ENCODE measurements at places on chromosomes 2 and 18.
A peak's percentile ranks its signal among the peaks of the same experiment; 100 is the strongest.

- DNase-seq, result no peak
These were observed 39.6 kb downstream of the TTC39C start for GRCh38 chr18:24054130-24054529.

DNA sequence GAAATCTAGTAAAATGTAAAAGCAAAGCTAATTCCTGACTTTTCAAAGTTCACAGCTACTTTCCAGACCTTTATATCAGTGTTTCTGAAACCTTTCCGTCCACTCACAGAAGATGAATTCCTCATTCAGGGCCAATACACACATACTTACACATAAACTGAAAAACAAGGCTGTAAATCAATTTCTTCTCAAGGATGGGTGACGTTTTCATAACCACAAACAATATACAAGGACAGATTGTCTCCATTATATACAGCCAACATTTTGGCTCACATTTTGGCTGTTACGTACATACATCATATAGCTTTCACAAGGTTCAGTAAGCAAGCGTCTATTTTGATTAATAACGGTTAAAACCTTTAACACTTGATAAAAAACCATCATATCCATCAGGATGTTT is 1.4 kb downstream of the RPRD1A start:
- DNase-seq, result no peak

DNA sequence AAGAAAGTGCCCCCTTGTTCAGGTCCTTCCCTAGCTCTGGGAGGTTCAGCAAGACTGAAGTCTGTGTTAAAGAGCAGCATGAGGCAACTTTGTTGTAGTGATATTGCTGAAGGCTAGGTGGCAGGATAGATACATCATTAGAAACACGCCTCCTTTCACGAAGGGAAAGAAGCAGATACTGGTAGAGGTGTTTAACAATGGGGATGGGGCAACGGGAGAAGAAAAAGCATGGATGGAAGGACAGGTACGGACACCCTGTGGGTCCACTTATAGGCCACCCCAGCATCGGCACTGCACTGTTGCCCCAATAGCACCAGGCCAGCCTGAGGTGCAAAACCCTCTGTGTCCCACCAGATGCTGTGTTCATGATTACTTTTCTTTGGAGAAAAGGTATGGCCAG is 3.5 kb upstream of the IGFBP5 start:
- peak; percentile 54 for DNase-seq

GRCh38 chr2:37767046-37767445 is 95.6 kb upstream of the CDC42EP3 start:
- no peak for DNase-seq

GRCh38 chr2:112784199-112785189 is at the start of gene IL1A:
Gene IL1A (minus strand): TSS chr2:112784493. CDS start chr2:112783770, 723 bp downstream.
- peak; percentile 54 for DNase-seq

DNA sequence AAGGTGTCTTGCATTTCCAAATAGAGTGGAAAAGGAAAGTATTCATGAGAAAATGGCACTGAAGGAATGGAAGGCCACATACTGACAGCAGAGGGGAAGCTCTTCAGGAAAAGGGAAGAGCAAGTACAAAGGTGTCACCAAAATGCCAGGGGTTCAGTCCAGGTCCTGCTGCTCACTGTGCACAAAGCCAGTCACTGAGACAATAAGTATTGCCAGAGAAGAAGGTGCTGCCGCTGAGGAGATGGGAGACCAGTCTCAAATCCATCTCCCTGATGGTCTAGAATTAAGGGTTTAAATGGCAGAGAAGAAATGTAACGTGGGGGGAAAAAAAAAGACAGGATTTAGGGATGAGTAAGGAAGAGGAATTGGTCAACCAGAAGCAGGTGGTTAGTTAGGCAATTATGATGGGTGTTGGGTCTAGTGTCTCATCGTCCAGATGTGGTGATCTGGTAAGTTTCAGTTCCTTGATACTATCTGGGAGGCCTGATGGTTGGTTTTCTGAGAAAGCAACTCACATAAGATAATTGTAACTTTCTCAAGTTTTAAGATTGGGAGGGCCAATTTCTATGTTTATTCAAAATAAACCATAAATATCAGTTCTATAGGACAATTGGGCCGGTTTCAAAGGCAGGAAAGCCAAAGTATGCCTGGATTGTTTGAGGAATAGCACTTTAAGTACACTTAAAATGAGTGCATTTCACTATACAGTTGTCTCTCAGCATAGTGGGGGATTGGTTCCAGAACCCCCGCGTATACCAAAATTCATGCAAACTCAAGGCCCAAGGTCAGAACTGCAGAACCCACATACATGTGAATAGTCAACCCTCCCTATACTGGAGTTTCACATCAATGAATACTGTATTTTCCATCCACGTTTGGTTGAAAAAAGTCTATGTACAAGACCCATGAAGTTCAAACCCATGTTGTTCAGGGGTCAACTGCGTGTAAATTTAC is 109.1 kb upstream of the DNAJC10 start:
- no peak for DNase-seq

- no peak for DNase-seq
These were observed 251.9 kb downstream of the FBXO15 start for GRCh38 chr18:73895701-73896100.

GRCh38 chr2:143694335-143694734 is 565.1 kb downstream of the ARHGAP15 start:
- no peak for DNase-seq

- DNase-seq, result no peak
These were observed 12.8 kb upstream of the TMEM237 start for GRCh38 chr2:201656102-201656501.

- no peak for DNase-seq
These were observed 117.0 kb downstream of the AP1S3 start for GRCh38 chr2:223720367-223720766.

DNA sequence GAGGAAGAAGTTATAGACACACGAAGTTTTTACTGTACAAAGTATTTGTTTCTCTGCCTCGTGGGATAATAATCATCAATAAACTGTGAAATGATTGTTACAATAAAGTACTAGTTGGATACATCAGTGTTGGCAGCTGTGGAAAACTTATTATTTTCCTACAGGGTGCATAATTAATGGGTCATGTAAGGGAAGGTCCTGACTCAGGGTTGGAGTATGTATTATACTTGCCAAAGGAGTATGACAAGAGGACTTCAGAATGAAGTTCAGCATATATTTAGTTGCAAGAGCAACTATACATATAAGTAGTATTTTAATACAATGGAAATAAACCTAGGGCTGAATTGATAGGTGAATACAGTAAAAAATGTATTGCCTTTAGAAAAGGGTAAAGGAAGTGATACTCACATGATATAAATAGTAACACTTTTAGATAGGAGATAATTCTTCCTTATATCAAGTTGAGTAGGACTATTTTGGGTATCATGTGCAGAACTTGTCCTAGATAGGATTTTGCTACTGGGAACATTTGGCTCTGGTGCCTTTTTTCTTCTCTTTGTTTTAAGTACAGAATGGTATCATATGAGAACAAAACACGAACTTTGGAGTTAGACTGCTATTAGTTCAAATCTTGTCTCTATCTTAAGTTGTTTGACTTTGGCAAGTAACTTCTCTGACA is 79.1 kb downstream of the PLCL1 start:
- no peak for DNase-seq

DNA sequence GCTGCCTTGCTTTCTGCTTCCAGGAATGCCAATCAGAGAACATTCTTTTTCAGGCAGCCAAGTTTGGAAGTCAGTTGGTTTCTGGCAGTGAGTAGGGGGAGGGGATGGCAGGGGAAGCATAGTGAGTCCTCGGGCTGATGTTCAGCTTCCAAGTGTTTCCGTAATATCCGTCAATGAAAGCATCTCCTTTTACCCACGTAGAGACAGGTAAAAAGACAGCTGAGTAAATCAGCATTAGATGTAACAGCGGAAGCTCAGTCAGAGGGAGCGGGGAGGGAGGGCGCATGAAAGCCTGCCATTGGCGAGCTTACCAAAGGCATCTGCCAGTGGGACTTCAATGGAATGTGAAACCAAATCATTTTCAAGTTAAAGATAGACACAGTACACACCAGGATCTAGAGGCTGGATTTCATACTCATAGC is 117.1 kb upstream of the DTNA start:
- DNase-seq, result no peak

- DNase-seq, result no peak
These were observed 2.8 kb upstream of the BBS5 start for GRCh38 chr2:169476459-169476858.

DNA sequence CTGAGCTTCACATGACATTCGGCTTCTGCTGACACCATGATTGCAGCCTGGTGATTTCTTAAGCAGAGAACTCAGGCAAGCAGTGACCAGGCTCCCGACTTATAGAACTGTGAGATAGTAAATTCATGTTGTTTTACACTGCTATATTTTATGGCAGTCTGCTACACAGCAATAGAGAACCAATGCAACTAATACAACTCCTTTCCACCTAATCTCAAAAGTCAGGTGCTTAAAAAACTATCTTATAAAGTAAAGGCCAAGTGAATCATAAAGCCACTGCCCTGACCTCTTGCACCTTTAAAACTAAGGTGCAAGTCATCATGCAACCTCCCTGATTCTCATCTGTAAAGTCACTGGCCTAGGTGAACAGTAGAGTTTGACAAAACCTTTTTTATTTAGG is 95.3 kb upstream of the GLS start:
- no peak for DNase-seq

GRCh38 chr2:96870626-96871255 is 861 bp upstream of the SEMA4C start:
- DNase-seq, result no peak

DNA sequence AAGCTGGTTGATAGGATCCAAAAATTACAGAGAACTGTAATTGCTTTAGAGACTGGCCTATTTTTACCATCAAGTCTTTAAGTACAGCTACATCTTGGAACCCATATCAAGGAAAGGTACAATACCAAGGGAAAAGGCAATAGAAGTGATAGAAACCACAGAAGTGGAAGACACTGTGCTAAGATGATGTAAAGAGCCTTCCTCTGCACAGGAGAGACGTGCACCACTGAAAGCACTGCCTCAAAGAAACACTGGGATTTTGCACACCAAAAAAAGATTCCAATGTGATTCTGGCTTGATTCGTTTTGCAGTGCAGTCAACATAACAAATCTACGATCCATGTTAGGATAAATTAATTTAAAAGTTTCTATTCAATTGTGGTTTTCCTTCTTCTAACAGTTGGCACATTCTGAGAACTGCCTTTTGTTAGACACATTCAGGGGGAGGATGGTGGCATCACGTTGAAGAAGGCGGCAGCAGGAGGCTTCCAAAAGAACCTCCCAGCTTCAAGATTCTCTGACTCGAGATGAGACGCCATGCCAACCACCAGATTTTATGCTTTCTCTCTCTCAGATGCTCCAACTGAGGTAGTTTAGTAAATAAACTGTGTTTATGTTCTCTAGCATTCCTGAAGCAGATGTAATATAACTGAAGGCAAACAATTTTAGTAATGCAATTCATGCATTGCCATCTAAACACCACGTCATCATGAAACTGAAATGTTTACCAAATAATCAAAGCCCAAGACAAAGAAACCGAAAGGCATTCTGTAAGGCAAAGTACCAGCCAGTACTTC is 102.9 kb downstream of the BCL2 start:
- DNase-seq, result no peak

DNA sequence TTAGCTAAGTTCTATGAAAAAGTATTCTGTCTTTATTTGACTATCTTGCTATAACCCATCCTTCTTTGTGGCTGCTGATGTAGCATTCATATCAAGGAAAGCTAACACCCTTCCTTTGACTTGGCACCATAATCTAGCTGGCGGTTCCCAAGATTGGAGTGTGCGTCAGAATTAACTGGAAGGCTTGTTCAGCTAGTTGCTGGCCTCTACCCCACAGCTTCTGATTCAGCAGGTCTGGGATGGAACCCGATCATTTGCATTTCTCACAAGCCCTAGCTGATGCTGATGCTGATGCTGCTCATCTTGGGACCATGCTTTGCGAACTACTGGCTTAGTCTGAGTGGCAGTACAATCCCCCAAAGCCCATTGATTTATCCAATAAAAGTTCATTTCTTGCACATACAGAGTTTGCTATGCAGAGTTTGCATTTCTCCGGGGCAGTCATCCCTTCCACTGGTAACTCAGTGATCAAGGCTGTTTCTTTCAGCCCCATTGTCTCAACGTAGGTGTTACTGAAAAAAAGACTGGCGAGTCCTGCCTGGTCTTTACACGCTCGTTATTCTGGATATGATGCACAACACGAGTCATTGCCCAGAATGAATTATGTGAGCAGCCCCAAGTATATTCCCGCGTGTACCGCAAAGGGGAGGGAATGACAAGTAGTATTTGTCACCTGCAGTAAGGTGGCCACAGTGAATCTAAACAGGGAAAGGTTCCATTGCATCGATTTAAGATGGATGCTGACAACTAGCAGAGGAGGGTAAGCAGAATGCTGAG is 96.5 kb downstream of the ZNF532 start:
- no peak for DNase-seq

GRCh38 chr18:8303151-8303755 is 306.0 kb upstream of the RAB12 start:
- no peak for DNase-seq

DNA sequence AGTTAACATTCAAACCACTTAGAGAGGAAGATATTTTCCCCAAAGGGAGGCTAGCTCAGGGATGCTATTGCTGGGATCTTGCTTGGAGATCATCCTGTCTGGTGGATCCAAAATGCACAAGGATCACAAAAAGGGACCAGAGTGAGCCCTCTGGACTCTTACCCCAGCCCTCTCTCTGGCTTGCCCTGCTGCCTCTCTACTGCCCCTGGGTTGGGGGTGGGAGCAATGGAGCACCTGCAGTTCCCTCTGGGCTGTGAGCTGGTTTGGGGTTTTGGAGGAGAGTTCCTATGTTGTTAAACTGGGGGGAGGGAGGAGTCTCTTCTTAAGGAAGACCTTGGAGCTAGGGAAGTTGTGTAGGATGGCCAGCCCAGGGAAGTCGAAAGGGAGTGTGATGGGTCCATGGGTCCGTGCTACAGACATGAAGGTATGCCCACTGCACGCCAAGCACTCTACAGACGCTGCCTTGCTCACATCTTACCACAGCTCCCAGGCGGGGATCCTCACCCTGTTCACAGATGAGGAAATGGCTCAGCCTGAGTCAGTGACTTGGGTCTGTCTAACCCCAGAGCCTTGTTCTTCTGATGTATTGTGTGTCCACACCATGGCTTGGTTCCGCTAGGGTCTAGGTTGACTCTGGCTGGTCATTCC is 3.8 kb downstream of the LBH start:
- DNase-seq, result no peak

DNA sequence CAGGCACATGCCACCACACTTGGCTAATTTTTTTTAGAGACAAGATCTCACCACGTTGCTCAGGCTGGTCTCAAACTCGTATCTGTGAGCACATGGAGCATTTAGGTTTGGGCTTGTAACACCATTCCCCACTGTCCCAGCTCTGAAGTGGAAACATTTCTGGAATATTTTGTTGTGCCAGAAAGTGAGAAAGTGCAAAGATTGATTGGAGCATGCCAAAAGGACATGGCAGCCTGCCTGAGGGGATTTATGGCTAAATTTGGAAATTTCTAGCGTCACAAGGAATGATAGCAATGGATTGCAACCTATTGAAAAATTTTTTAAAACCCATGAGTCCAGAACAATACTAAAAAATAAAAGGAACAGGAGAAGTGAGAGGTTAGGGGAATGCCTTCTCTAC is 136.8 kb downstream of the ESCO1 start:
- DNase-seq, result no peak

Data from H54 (cell line).